ENCODE measurements at places on chromosomes 2 and 18.

DNA sequence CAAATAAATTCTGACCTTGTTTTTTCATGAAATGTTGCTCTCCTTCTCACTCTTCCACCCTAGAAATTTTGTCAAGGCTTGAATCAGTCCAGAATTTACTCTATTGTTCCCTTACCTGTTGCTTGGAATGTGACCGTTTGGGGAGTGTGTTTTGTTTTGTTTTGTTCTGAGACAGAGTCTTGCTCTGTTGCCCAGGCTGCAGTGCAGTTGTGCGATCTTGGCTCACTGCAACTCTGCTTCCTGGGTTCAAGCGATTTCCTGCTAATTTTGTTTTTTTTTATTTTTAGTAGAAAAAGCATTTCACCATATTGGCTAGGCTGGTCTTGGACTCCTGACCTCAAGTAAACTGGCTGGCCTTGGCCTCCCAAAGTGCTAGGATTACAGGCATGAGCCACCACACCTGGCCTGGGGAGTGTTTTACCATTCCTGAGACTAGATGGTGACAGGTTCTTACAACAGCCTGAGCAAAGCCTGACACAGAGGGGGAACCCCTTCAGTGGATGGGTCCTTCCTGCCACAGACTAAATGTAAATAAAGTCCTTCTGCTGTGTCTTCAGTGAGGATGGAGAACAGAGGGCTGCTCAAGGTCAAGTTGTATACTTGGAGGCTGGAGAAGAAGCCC, 52.0 kb downstream of the HAUS1 start:
- peak; percentile 54 for DNase-seq

GRCh38 chr2:209579230-209579749, 155.4 kb downstream of the MAP2 start:
- DNase-seq, result no peak

- no peak for DNase-seq
These were observed 186.4 kb downstream of the ANAPC1 start for GRCh38 chr2:111697560-111697959.

DNA sequence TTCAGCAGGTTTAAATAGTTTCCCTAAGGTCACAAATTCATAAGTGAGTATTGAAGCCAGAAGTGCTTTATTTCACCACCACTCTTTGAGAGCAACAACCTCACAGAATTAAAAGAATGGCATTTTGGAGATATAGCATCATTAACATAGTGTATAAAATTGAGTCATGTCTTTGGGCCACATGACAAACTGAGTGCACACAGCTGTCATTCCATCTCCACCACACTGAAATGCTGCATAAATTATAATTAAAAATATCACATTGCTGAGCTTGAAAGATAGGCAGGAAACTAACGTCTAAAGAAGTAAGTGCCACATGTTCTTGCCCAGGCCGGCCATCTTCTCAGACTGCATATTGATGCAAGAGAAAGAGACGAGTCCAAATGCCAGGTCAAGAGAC, 897.9 kb upstream of the CNTNAP5 start:
- no peak for DNase-seq

- DNase-seq, result no peak
These were observed 258.5 kb downstream of the TWIST2 start for GRCh38 chr2:239106314-239106908.

Measured in activated naive CD8-positive, alpha-beta T cell treated with anti-CD3 and anti-CD28 coated beads for 36 hours (primary cell).